Astrocyte of the hippocampus (primary cell): ENCODE measurements at places on chromosomes 1 and 21.

DNA sequence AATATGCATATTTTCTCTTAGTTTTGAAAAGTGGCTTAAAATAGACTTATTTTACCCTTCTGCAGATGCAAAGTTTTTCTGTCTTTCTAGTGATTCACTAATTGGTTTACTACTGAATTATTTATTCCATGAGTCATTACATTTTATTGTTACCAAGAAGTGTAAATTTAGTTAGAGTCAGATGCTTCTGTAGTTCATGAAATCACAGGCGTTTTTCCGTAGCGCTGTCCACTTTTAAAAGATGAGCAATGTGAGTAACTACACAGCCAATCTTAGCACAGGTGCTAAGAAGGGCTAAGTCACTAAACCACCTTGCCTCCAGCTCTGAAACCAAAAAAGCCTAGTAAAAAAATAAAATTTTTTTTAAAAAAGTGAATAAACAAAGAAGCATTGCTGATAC, 24.7 kb downstream of the RGS13 start:
- peak; percentile 42 for DNase-seq

- no peak for DNase-seq
Measured at GRCh38 chr21:32137266-32137665, 141.6 kb downstream of the MIS18A start.

DNA sequence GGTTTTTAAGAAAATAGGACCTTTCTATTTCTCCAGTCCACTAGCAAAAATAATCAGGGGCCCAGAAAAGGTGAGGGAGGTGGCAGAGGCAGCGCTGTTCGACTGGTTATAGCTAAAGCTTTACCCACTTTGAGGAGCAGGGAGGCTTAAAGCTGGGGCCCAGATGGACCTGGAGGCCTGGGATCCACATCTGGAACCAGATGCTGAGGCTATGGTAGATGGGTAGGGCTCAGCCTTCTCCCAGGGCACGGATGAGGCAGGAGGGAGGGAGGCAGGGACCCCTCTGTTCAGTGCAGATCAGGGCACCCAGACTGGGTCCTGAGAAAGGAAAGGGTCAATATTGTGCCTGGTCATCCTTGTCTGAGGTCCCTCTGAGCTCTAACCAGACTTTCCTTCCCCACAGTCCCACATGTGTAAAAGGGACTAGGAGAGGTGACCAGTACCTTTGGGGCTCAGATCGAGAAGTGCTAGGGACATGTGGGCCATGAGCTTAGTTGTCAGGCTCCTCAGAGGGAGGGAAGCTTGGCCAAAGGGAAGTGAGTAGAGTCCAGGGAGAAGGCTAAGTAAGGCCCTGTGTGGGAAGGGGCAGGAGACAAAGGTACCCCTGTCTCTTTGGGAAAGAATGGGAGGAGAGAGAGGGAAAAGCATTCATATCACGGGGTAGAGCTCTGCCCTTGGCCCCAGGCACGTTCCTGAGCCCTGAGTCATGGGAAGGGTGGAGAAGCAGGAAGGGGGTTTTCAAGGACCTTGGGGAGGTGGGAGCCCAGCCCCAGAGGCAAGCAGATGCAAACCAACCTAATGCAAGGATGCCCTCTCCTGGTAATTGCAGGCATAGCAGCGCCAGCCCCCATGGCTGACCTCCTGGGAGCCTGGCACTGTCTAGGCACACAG, 15.4 kb downstream of the LMNA start:
- DNase-seq: peak; percentile 99

GRCh38 chr1:90027281-90027680, 32.4 kb downstream of the ZNF326 start:
- no peak for DNase-seq

GRCh38 chr1:205711105-205712048, 31.1 kb upstream of the SLC45A3 start:
- DNase-seq: peak; percentile 88

- no peak for DNase-seq
Measured at GRCh38 chr1:61202854-61203598, 120.7 kb downstream of the NFIA start.

DNA sequence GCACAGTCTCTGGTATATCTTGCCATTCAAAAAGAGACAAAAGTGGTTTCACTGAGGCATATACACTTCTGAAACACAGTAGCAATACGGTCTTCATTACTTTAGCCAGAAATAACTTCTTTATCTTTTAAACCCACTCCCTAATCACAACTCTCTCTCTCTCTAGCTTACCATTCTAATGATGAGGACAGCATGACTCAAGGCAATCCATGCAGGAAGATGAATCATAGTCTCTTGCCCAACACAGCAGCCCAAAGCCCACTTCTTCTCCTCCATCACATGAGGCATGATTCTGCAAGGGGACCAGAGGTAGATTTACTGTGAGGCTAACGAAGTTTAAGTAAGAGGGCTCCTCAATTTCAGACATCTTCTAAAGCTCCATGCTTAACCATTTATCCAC, 285.0 kb upstream of the NR5A2 start:
- peak; percentile 65 for DNase-seq

- DNase-seq: no peak
Measured at GRCh38 chr1:29852248-29852647, 615.9 kb downstream of the PTPRU start.

DNA sequence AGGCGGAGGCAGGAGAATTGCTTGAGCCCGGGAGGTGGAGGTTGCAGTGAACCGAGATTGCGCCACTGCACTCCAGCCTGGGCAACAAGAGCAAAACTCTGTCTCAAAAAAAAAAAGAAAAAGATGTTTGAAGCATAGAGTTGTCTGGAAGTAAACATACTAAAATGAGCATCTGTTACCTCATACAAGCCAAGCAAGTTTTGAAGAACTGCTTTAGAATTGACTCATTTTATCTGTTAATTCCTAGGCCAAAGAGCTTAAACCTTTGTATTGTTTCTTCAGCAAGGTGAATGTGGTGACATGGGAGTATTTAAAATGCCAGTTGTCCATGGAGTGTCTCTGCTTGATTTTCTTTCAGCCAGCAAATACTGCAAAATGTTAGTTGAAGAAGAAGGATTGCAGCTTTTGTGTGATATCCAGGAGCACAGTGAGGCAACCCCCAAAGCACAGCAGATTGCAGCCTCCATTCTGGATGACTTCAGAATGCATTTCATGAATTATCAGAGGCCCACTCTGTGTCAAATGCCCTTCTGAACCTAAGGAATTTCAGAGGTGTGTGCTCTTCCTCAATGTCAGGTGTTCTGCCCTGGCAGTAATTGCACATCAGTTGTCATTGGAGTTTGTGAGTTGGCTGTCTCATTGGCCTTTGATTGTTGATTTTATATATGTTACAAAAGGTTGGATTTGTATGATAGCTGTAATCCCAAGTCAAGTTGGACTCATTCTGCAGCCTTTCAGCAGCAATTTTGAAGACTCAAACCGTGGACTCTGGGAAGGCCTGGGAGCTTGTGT, 28.9 kb downstream of the ECHDC2 start:
- DNase-seq: no peak
